ENCODE measurements at places on chromosomes 13 and 19.

- DNase-seq, result no peak
Observed at GRCh38 chr19:50178859-50179537, 15.9 kb upstream of the IZUMO2 start.

- no peak for DNase-seq
Observed at GRCh38 chr13:22505489-22505888, 675.3 kb upstream of the SGCG start.

DNA sequence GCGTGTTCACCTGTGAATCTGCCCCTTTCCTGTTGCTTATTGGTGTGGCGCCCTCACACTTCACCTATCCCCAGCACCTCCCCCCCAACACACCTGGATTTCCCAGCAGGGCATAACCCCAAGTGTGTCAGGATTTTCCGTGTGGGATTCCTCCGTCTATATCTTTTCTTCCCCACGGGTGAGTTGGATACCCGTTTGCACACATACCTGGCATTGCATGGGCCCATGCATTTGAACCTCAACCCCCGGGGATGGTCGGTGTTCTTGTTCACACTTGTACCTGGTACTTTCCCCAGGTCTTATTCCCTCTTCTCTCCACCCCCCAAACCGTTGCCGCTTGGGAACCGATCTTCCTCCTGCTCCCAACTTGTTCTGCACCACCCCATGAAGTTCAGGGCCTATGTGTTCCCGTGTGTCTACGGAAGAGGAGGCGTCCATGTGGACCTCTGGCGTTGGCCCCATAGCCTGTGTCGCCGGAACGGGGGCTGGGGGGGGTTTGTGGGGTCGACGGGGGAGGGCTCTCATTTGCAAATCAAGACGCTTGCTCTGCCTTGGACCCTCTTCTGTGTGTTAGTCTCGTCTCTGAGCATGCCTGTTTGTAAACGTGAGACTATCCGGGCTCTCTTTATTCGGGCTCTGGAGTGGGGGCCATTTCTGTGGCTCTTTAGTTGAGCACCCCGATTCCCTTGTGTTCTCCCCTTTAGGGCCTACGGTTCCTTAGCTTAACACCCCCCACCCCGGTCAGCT lies 1.7 kb downstream of the PRR12 start:
- peak; percentile 53 for DNase-seq

DNA sequence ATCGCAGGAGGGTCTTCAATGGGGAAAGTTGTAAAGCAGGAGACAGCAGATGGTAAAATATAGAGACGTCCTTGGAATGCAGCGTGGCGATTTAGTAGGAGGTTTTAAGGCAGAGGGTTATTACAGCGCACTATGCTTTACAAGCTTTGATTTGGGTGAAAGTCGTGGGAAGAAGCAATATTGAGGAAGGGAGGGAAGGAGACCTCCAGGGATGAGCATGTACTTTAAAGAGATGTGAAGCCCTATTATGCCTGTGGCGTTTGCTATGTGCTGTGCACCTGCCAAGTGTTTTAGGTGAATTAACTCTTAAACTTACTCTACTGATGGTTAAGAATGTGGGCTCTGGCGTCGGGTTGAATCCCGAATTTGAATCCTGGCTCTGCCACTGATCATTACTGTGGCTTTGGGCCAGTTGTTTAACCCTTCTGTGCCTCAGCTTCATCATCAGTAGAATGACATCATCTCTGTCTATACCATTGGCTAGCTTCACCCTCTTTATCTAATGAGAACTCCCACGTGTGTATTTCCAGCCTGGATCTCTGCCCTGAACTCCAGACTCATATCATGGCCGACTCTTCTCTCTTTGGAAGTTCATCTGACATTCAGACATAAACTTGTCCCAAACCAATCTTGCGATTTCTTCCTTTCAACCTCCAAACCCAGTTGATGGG lies 583 bp downstream of the CCDC61 start:
- DNase-seq, result peak; percentile 40

- no peak for DNase-seq
Observed at GRCh38 chr19:3547767-3548282, 8.9 kb downstream of the TEKTIP1 start.

- no peak for DNase-seq
Observed at GRCh38 chr13:32878163-32878562, 138.1 kb upstream of the KL start.

- DNase-seq, result no peak
Observed at GRCh38 chr19:46919324-46919723, 58.5 kb downstream of the ARHGAP35 start.

DNA sequence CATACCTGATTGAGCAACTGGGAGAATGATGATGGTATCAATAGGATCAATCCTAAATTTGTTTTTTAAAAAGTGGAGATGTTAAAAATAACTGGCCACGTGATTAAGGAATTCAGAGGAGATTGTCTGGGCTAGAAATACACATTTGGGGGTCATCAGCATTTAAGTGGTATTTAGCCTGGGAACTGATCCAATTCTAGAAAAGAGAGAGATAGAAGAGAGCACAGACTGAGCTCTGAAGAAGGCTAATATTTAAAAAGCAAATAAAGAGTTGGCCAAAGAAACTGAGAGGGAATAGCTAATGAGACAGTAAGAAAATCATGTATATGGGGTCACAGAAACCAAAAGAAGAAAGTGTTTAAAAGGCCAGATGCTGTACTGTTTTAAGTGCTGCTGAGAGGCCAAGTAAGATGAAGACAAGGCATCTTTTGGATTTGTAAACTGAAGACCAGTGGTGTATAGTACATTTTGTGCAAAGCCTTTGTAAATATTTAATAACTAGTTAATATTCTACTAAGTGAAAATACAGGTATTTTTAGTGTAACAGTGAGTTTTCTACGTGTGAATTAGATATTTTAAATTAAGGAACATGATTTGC lies 40.2 kb downstream of the UBL3 start:
- DNase-seq, result no peak

- no peak for DNase-seq
Observed at GRCh38 chr19:46635920-46636761, at the start of gene GNG8. Gene GNG8, minus strand, starts transcription at chr19:46636202. Its CDS starts 1,520 bp downstream, at chr19:46634682.

- peak; percentile 81 for DNase-seq
Observed at GRCh38 chr19:39328046-39328705, 7.5 kb upstream of the LRFN1 start.

- no peak for DNase-seq
Observed at GRCh38 chr13:95552208-95552538, 347 bp upstream of the CLDN10 start.

GRCh38 chr19:7550987-7551761 lies 15.7 kb downstream of the PNPLA6 start:
- peak; percentile 26 for DNase-seq

- no peak for DNase-seq
Observed at GRCh38 chr13:113746671-113747070, 12.4 kb upstream of the TMEM255B start.

DNA sequence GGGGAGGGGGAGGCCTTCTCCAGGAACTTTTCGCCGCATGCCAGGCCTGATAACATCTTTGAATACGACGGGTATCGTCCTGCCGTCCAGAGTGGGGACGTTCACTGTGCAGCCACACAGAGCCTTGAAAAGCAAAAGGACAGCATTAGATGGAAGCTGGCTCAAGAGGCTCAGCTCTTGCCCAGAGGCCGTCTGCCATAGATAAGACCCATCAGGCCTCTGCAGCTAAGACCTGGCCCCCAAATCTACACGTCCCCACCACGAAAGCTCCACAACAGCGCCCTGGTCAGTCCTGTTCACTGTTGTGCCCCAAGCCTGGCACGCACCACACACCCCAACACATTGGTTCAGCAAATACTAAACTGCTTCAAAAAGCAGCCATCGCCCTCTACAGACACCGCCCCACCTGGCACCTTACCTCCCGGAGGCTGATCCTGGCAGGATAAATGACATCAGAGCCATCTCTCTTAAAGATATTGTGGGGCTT lies 2.1 kb downstream of the DNAJB1 start:
- DNase-seq, result peak; percentile 21

DNA sequence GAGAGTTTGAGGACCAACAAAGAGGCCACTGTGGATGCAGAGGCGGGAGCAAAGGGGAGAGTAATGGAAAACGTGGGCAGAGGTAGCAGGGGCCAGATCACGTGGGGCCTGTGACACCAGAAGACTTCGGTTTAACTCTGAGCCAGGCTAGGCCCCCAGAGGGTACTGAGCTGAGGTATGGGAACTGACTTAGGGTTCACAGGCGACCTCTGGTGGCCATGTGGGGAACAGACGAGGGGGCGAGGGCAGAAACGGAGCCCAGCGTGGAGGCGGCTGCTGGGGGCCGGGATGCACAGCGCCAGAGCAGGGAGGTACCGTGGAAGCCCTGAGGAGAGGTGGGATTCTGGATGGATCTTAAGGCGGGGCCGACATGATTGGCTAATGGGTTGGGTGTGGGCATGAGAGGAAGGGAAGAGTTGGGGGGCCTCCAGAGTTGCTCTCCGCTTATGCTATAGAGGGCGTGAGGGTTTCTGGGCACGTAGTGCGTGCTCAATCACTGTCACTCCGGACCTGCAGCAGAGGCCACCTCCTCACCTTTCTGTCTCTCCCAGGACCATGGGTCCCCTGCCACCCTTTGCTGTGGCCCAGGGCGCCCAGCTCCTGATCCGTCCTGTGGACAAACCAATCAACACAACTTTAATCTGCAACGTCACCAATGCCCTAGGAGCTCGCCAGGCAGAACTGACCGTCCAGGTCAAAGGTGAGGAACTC lies 13.7 kb downstream of the PVR start:
- peak; percentile 62 for DNase-seq

- DNase-seq, result no peak
Observed at GRCh38 chr13:34901572-34901971, 40.5 kb upstream of the NBEA start.

- no peak for DNase-seq
Observed at GRCh38 chr13:97896446-97896845, 57.0 kb upstream of the IPO5 start.

- no peak for DNase-seq
Observed at GRCh38 chr19:1992759-1993260, 22.7 kb downstream of the BTBD2 start.

GRCh38 chr13:111562716-111563115 lies 242.3 kb downstream of the TEX29 start:
- no peak for DNase-seq

GRCh38 chr19:5231857-5232678 lies 108.5 kb downstream of the PTPRS start:
- DNase-seq, result no peak
